ENCODE measurements at places on chromosomes 16 and 17.

DNA sequence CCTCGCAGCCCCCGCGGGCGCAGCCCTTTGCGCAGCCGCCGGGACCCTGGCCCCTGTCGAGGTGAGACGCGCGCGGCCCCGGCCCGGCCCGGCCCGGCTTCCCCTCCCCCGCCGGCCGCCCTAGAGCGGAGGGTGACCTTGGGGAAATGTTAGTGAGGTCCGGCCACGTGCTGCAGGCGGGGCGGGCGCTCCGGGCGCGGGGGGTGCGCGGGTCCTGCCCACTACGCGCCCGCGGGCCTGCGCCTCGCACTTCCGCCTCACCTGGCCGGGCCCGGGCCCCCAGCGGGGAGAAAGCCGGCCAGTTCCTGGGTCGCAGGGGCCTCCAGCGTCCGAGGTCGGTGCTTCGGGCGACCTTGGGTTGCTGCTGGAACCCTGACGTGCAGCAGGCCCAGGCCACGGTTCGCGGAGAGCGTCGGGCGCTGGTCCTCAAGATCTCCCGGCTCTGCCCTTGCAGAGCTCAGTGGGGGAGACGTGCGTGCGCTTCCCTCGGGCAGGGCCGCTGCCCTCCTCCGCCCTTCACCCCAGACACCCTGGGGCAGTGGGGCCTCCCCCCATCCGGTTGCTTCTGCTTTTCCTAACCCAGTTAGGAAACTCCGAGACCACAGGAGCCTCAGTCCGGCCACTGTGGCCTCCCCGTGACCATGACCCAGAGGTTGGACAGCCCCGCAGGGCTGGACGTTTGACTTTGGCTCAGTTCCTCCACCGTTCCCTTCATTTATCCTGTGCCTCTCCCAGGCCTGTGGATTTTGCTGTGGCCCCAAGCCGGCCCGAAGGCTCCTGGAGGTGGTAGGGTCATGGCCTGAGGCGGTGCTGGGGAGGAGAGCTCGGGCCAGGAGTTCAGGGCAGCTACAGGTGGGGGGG lies 791 bp downstream of the MCRIP2 start:
- no peak for DNase-seq

DNA sequence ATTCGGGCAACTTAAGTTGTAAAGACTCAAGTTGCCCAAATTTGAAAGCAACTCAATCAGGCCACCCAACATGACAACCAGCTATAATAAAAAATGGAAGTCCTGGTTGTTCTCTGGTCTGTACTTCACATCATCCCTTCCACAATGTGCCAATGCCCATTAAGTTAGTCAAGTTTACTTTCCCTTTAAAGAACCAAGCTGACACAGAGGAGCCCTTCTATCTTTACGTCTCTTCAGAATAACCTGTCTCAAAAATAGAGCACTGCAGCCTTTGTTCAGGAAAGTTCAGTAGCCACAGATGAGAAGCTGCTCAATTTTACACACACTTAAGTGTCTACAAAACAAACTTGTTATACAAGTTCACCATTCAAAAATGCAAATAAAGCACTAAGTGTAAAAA lies 75.1 kb upstream of the C17orf78 start:
- no peak for DNase-seq

GRCh38 chr17:2853283-2854142 lies 57.3 kb downstream of the RAP1GAP2 start:
- no peak for DNase-seq

- no peak for DNase-seq
These were observed 136.5 kb downstream of the C16orf78 start for GRCh38 chr16:49510141-49510540.

GRCh38 chr17:67018471-67019434 lies 25.6 kb upstream of the CACNG1 start:
- no peak for DNase-seq

GRCh38 chr16:58119509-58119845 lies 9.7 kb downstream of the CFAP20 start:
- DNase-seq = no peak
